Fibroblast of the aortic adventitia (primary cell): ENCODE measurements at places on chromosomes 2 and 18.
A peak's percentile ranks its signal among the peaks of the same experiment; 100 is the strongest.

- no peak for DNase-seq
These were observed 165.7 kb downstream of the WDPCP start for GRCh38 chr2:63422556-63422955.

- no peak for DNase-seq
These were observed 107.2 kb downstream of the GALNT1 start for GRCh38 chr18:35688757-35689156.

- no peak for DNase-seq
These were observed 62.3 kb downstream of the NGEF start for GRCh38 chr2:232950751-232951150.

- no peak for DNase-seq
These were observed 246.9 kb downstream of the NDUFA10 start for GRCh38 chr2:239778042-239778851.

- no peak for DNase-seq
These were observed 254.8 kb downstream of the SLC8A1 start for GRCh38 chr2:40197121-40197520.

GRCh38 chr2:118851650-118852049 is 4.2 kb upstream of the EN1 start:
- no peak for DNase-seq

- peak; percentile 9 for DNase-seq
These were observed 995 bp downstream of the MBD5 start for GRCh38 chr2:148021886-148022285.

DNA sequence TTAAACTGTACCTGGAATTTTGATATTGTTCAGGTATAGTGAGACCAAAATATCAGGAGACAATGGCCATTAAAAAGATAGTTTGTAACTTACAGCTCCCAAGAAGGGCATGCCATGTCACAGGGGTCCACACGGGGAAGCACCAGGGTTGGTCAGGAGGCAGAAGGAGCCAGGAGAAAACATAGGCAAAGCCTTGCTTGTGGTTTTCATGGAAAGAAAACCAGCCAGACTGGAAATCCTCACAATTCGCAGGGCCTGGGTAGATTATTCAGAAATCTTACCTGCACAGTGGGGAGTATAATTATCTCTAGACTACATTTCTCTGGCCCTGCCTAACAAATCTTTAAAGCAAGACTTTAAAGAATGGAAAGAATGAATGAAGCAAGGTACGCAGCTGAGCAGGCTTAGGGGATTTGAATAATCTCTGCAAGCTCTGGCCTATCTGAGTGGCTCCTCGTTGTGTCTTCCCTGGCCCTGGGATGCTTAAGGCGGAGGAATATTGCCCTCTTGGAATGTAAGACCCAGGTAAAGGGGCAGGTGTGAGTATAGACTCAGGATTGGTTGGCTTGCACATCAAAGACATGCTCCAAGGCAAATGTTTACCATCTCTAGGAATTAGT is 66.9 kb upstream of the CDC42EP3 start:
- DNase-seq = no peak

GRCh38 chr2:160993654-160994061 is 166.6 kb upstream of the TANK start:
- no peak for DNase-seq

DNA sequence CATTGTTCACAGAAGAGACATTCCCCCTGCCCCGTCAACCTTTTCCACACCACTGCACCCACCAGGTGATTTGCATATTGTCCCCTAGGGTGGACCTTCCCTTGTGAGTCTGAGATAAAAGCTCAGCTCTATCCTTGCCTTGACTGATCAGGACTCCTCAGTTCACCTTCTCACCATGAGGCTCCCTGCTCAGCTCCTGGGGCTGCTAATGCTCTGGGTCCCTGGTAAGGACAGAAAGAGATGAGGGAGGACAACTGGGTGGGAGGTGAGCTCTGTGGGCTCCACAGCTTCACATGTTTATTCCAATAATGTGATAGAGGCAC is 1160.1 kb downstream of the RPIA start:
- DNase-seq = no peak

- DNase-seq = no peak
These were observed 504.8 kb upstream of the KLHL29 start for GRCh38 chr2:22880161-22880560.

GRCh38 chr18:67776929-67777328 is 260.4 kb upstream of the DSEL start:
- peak; percentile 36 for DNase-seq

DNA sequence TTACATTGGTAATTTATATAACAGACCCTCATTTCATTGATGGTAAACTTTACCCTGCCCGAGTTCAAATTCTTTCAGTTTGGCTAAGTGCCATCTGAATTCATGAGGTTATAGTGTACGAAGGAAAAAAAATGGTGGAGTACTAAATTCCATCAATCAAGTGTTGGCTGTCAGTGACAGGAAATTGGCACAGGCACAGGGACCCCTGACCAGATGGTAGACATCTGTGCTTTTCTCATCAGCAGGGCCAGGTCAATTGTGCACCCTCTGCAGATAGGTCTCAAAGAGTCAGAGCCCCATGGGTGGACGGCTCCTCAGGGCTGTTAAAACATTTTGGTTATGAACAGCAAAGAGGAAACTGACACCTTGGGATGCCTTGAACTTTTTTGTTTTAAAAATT is 439.2 kb downstream of the SETBP1 start:
- no peak for DNase-seq

GRCh38 chr2:54347622-54348021 is 91.6 kb upstream of the TSPYL6 start:
- DNase-seq = no peak

GRCh38 chr2:66853585-66853984 is 418.7 kb downstream of the MEIS1 start:
- no peak for DNase-seq

- DNase-seq = peak; percentile 41
These were observed 460.7 kb downstream of the MTX2 start for GRCh38 chr2:176729706-176730569.

DNA sequence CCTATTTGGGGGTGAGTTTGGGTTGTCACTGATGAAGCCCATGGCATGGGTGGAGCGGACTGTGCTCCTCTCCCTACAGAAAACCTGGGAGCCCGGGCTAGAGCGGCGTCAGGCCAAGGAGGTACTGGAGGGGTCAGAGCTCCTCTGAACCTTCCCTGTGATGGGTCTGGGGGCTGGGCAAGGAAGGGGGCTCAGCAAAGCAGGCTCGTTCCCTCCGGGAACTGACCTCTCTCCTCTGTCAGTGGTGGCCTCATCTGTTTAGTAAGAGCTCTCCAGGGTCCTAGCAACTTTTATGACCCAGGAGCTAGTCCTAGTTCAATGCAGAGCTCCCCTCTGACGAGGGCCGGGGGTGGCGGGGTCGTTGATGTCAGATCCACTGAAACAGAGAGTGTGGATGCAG is 62.4 kb upstream of the OTOF start:
- DNase-seq = no peak

GRCh38 chr2:171991027-171991426 is 8.7 kb upstream of the METAP1D start:
- DNase-seq = no peak

DNA sequence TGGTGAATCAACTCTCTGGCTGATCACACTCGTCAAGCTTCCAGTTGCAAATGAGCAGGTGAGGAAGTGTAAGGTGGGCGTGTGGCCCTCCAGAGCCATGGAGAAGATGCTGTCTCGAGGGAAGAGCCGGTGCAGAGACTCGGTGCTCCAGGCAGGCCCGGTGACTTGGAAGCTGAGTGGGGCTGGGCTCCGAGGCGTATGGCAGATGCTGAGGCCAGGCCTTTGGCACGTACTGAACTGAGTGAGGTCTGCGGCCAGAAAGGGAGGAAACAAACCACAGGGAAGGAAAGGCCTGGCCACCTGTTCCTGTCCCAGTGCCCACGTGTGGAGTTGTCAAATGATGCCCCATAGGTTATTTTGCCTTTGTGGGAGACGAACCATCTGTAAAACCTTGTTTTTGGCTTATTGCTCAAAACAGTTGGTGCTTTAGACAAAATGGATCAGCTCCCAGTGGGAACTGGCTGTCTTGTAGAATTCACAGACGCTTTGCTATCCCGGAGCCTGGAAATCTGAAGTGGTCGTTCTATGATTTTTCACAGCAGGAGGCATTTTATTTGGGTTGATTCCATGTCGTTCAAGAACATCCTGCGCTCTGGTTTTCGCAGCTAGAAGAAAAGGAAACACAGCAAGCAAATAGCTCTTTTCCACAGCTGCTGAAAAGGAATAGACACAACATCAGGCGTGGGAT is 117.5 kb upstream of the TMEM18 start:
- DNase-seq = no peak

GRCh38 chr2:25409468-25409867 is 67.7 kb upstream of the DNMT3A start:
- DNase-seq = no peak

- DNase-seq = no peak
These were observed 949.8 kb upstream of the LRATD1 start for GRCh38 chr2:13682540-13683272.

DNA sequence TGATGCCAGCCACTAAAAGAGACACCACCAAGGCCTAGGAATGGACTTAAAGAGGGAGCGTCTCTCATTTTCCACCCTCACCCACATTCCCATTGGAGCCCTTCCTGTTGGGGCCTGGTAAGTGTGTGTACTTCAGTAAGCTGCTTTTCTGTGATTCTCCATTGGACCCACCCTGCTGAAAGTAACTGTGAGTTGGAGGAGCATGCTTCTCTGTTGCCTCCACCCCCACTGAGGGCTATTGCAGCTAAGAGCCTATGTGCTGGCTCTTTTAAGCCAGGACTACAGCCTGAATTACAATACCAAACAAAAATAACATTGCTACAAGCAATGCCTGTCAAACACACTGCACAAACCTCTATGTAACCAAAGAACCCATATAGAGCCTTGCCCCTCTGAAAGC is 81.1 kb downstream of the TRABD2A start:
- DNase-seq = no peak

GRCh38 chr18:63348508-63349136 is 18.4 kb downstream of the KDSR start:
- no peak for DNase-seq

DNA sequence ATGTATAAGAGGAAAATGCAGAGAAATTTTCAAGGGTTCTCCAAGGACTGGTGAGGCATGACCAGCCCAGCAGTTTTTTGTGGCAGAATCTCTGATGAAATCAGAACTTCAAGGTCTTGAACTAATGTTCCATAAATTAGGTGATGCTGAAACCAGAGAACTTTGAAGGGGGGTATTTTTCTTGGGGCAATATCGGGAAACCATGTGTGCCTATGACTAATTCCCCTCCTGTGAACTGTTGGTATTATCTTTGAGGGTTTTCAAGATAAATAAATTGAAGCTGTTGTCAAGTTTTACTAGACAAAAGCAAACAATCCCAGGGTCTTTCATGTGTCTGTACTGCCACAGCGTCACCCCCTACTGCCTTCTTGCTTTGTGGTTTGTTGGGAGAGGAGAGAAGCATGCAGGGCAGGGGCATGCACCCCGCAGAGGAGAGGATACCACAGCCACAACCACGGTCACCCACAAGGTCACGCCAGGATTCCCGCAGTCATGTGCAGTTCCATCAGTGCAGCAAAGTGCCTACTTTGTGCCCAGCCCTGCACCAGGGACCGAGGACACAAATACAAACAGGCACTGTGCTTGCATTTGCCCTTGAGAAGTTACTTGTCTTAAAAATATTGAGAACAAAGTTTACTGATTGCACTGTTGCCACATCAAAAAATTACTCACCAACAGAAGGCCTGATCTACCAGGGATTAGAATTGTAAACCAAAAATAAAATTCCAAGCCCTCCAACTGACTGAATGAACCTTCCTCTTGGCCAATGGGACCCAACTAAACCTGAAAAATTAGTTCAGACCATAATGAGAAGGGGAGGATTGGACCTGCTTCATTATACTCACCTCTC is 413.3 kb upstream of the TRIB2 start:
- DNase-seq = peak; percentile 77

- no peak for DNase-seq
These were observed 12.6 kb upstream of the TTC32 start for GRCh38 chr2:19914266-19914975.

- no peak for DNase-seq
These were observed 372.4 kb downstream of the ALK start for GRCh38 chr2:29549069-29549380.

GRCh38 chr2:73307720-73308119 is 14.4 kb upstream of the EGR4 start:
- no peak for DNase-seq

DNA sequence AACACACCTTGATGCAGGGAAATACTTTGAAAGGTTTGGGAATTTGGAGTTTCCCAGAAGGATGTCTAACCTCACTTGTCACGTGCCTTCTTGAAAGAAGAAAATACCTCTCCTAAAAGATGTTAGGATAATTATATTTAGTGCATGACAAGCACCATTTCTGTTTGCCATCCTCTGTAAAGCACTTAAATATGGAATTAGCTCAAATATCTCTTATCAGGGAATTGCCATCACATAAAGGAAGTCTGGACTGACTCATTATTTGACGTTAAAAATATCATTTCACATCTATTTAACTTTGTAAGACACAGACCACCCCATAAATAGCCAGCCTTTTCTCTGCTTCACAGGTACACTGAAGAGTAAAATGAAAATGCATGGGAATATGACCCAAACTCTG is 140.1 kb downstream of the STK39 start:
- DNase-seq = peak; percentile 4

DNA sequence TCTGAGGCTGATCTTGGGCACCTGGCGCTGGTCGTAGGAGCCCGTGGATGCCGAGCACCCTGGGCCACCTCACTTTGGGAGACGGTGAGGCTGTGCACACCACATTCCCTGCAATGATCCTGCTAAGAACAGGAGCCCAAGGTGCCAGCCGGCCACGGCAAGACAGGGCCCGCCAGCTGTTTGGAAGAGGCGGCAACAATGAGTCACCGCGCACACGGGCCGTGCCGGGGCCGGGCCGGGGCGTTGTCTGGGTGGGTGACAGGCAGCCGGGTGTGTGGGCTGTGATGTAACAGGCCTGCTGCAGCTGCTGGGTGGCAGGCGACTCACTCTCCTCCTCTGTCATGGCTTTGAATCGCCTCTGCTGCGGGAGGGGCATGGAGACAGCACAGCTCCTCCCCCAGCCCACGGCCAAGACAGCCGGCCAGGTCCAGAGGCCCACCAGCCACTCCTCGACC is 49.7 kb upstream of the ODC1 start:
- peak; percentile 60 for DNase-seq

DNA sequence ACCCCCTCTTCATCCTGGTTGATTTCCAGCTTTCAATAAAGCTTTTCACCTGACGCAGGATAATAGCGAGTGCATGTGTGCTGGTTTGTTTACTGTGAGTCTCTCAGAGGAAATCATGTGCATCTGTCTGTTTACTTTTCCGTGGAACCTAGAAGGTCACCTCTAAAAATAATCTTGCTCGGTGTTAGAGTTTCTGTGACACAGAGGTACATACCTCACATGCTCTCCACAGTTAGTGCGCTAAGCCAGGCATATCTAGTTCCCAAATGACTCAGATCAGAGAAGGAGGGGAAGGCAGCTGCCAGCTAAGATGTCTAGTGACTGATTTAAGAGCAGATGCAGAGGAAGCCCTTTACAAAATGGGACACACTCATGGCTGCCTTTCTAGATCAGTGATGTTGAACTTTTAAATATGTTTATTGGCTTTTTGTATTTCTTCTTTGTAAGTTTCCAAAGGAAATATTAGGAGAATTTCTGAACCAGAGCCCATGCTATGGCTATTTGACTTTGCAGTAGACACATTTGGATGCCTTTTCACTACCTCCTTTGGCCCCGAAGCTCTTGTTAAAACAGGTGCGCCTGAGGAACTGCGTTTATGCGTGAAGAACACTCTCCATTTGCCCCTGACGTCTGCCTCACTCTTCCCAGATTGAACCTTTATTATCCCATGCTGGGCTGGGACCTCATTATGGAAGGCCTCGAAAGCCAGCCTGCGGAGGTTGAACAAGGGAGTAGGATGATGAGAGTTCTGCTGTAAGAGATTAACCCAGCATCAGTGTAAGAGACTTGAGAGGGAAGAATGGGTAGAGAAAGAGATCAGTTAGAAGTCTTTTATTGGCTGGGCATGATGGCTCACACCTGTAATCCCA is 145.6 kb downstream of the FAM161A start:
- DNase-seq = peak; percentile 35
